ENCODE measurements at places on chromosomes 1 and 21.
A peak's percentile ranks its signal among the peaks of the same experiment; 100 is the strongest.

GRCh38 chr21:18340387-18340942 lies 63.1 kb downstream of the TMPRSS15 start:
- H3K27ac ChIP-seq = no peak overlapping the region
- H3K36me3 ChIP-seq = no peaks in the 10 kb centered on the region
- H3K4me3 ChIP-seq = no peak overlapping the region
- H3K4me1 ChIP-seq = no peaks in the 10 kb centered on the region
- no peak for DNase-seq
- H3K27me3 ChIP-seq = no peaks in the 10 kb centered on the region

- no peak for DNase-seq
- H3K4me3 ChIP-seq = no peak overlapping the region
- H3K27ac ChIP-seq = no peak overlapping the region
- no peaks in the 10 kb centered on the region for H3K36me3 ChIP-seq
- no peaks in the 10 kb centered on the region for H3K27me3 ChIP-seq
Measured at GRCh38 chr1:104706631-104707147, 957.0 kb downstream of the AMY1C start.

DNA sequence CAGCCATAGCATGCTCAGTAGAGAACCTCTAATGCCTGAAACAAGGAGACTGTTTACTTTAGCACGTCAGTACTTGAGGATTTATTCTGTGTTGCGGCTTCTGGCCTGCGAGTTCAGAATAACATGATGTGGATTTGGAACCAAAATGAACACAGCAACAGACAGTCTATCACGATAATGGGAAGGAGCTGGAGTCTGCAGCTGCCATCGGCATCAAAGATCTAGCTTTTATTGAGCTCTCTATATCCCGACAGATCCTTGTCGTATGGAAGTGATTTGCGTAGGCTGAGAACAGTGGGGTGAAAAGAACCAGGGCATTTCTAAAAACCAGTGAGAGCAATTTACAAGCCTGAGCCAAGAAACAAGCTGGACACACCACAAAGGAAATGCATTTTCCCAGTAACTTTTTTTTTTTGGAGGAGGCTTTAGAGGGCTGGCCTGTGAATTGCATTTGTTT lies 294.2 kb downstream of the KIF26B start:
- peaks cover 3% of the 10 kb centered on the region for H3K4me1 ChIP-seq
- H3K27ac ChIP-seq = no peak overlapping the region
- no peaks in the 10 kb centered on the region for H3K27me3 ChIP-seq
- no peak overlapping the region for H3K4me3 ChIP-seq
- H3K36me3 ChIP-seq = no peaks in the 10 kb centered on the region

DNA sequence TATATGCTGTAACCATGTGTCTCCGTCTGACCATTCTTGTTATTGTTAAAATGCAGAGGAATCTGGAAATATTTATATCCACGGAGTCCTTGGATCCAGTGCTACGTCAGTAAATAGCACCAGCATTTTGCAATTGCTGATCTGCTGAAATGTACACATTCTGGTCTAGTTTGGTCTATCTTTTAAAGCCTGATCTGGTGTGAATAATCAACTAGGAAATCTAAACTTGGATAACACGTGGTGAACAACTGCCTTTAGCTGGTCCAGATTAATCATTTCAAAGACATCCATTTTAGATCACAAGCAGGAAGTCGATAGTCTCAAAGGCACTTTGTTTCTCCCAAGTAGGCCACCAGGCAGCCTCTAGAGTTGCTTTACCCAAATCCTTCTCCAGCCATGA lies 32.6 kb downstream of the PDPN start:
- H3K27me3 ChIP-seq = no peaks in the 10 kb centered on the region
- H3K36me3 ChIP-seq = no peaks in the 10 kb centered on the region
- H3K4me1 ChIP-seq = no peaks in the 10 kb centered on the region
- no peak overlapping the region for H3K4me3 ChIP-seq

DNA sequence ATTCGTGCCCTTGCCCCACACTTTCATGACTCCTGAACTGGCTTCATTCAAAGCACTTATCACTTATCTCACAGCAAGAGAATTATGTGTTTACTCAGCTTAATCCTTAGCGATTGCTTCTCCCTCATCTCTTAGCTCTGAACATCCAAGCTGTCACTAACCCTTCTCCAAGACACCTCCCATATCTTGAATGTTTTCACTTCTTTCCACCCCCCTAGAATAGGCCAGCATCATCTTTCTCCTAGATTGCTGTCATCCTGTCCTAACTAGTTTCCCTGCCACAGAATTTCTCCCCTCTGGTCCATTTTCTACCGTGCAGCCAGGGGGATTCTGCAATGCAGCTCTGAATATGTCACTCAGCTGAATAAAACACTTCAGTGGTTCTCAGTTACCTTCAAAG lies 68.6 kb upstream of the SPATA6 start:
- H3K27ac ChIP-seq = no peak overlapping the region
- DNase-seq = no peak
- no peaks in the 10 kb centered on the region for H3K36me3 ChIP-seq
- H3K27me3 ChIP-seq = no peaks in the 10 kb centered on the region
- H3K4me1 ChIP-seq = no peaks in the 10 kb centered on the region

GRCh38 chr1:202291961-202292712 lies 49.6 kb downstream of the UBE2T start:
- no peak for DNase-seq
- no peaks in the 10 kb centered on the region for H3K4me1 ChIP-seq
- H3K36me3 ChIP-seq = no peaks in the 10 kb centered on the region
- no peak overlapping the region for H3K4me3 ChIP-seq

DNA sequence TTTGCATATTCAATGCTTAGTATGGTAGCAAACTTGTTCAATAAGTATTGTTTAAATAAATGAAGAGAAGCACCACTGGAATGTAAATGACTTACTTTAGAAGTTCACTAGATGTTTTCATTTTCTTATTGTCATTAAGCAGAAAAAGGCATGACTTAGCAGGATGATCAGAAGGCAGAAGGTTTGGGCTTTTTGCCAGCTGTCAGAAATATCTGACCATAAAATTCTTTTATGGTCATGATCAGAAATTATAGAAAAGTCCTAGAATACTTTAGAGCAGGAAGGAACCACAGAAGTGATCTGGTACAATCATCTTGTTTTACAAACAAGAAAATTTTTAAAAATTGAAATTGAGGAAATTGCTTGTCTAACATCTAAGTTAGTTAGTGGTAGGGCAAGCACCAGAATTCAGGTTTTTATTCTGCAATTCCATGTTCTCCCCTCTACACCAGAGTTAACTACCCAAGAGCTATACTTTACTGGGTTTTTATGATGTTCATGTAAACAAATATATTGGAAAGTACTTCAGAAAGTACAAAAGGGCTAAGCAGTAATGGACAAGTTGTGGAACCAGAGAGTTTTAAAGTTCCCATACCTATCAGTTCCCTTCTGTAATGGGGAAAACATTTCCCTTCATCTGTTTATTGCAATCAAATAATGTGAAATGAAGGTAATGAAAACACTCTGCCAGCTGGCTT lies 10.1 kb downstream of the FMO5 start:
- H3K27me3 ChIP-seq = no peaks in the 10 kb centered on the region
- H3K4me1 ChIP-seq = no peaks in the 10 kb centered on the region
- H3K27ac ChIP-seq = no peak overlapping the region
- H3K4me3 ChIP-seq = no peak overlapping the region
- no peak for DNase-seq
- no peaks in the 10 kb centered on the region for H3K36me3 ChIP-seq

- DNase-seq = no peak
- peaks cover 21% of the 10 kb centered on the region for H3K36me3 ChIP-seq
- no peaks in the 10 kb centered on the region for H3K27me3 ChIP-seq
- no peak overlapping the region for H3K4me3 ChIP-seq
Measured at GRCh38 chr1:231348442-231348841, 10.3 kb downstream of the SPRTN start.

DNA sequence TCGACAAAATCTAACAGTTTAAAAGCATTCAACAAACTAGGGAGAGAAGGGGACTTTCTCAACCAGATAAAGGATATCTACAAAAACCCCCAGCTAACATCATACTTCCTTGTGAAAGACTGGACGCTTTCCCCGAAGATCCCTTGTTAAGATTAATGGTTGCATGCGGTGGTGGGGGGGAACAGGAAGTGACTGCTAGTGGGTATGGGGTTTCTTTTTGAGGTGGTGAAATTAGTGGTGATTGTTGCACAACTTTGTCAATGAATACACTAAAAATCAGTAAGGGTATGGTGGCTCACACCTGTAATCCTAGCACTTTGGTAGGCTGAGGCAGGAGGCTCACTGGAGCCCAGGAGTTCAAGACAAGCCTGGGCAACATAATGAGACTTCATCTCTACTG lies 26.9 kb upstream of the EYA3 start:
- H3K27me3 ChIP-seq = no peaks in the 10 kb centered on the region
- H3K4me3 ChIP-seq = no peak overlapping the region
- H3K27ac ChIP-seq = no peak overlapping the region
- H3K36me3 ChIP-seq = no peaks in the 10 kb centered on the region
- DNase-seq = no peak
- no peaks in the 10 kb centered on the region for H3K4me1 ChIP-seq

- no peak for DNase-seq
- no peak overlapping the region for H3K4me3 ChIP-seq
- no peaks in the 10 kb centered on the region for H3K27me3 ChIP-seq
- peaks cover 37% of the 10 kb centered on the region for H3K4me1 ChIP-seq
Measured at GRCh38 chr1:43253173-43253572, 16.6 kb upstream of the TMEM125 start.

GRCh38 chr1:147769106-147769505 lies 8.7 kb upstream of the GJA5 start:
- no peaks in the 10 kb centered on the region for H3K36me3 ChIP-seq
- no peak overlapping the region for H3K27ac ChIP-seq
- DNase-seq = no peak

GRCh38 chr1:199862047-199862446 lies 165.5 kb upstream of the NR5A2 start:
- DNase-seq = no peak
- H3K4me3 ChIP-seq = no peak overlapping the region
- H3K27me3 ChIP-seq = no peaks in the 10 kb centered on the region
- no peak overlapping the region for H3K27ac ChIP-seq
- H3K36me3 ChIP-seq = no peaks in the 10 kb centered on the region
- no peaks in the 10 kb centered on the region for H3K4me1 ChIP-seq

GRCh38 chr1:167090314-167090942 lies at the start of gene GPA33:
Gene GPA33 (minus strand): TSS chr1:167090377. CDS start chr1:167090287, 90 bp downstream.
- no peaks in the 10 kb centered on the region for H3K36me3 ChIP-seq
- no peaks in the 10 kb centered on the region for H3K27me3 ChIP-seq
- no peak within 1 kb of the TSS for H3K27ac ChIP-seq
- H3K4me3 ChIP-seq = no peak within 1 kb of the TSS
- DNase-seq = no peak
- H3K4me1 ChIP-seq = no peaks in the 10 kb centered on the region

DNA sequence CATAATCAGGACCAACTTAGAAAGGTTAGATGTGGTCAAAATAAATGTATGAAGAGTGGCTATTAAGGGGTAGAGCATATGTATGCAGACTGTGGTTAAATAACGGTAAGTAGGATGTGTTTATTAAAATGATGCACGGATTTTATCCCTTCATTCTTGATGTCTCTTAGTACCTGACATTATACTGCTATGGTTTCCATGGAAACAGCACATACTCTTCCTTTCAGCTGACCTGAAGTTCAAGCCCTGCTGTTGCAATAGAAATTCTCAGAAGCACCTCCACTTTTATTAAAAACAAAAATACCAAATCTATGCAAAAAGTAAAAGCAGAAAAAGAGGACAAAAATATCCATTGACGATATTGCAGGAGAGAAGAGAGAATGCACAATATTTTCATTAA lies 381.4 kb downstream of the RWDD3 start:
- no peaks in the 10 kb centered on the region for H3K36me3 ChIP-seq
- no peak for DNase-seq
- H3K27ac ChIP-seq = no peak overlapping the region
- no peaks in the 10 kb centered on the region for H3K27me3 ChIP-seq

- peak; percentile 18 for DNase-seq
- H3K27ac ChIP-seq = peak overlapping the region; percentile 14
- H3K36me3 ChIP-seq = no peaks in the 10 kb centered on the region
Measured at GRCh38 chr1:27137544-27138075, 17.3 kb downstream of the SLC9A1 start.

GRCh38 chr21:40667967-40668366 lies 179.0 kb downstream of the DSCAM start:
- no peaks in the 10 kb centered on the region for H3K4me1 ChIP-seq
- H3K27ac ChIP-seq = no peak overlapping the region
- no peak for DNase-seq
- no peaks in the 10 kb centered on the region for H3K27me3 ChIP-seq
- no peak overlapping the region for H3K4me3 ChIP-seq

DNA sequence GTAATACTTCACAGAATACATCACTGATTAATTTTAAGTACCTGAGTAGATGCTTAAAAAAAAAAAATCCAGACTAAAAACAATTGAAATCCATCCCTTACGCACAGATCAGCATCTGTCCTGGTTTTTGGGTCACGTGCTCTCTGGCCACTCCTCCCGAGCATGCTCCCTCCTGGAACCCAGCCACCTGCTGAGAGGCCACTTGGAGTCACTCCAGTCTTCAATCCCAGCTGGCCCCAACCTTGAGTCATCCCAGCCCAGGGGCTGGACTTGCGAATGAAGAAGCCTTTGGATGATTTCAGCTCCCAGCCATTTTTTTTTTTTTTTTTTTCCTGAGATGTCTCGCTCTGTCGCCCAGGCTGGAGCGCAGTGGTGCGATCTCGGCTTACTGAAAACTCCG lies 8.9 kb downstream of the MAP1LC3C start:
- H3K4me3 ChIP-seq = no peak overlapping the region
- H3K4me1 ChIP-seq = no peaks in the 10 kb centered on the region
- no peaks in the 10 kb centered on the region for H3K27me3 ChIP-seq
- H3K36me3 ChIP-seq = no peaks in the 10 kb centered on the region
- DNase-seq = peak; percentile 82
- no peak overlapping the region for H3K27ac ChIP-seq

DNA sequence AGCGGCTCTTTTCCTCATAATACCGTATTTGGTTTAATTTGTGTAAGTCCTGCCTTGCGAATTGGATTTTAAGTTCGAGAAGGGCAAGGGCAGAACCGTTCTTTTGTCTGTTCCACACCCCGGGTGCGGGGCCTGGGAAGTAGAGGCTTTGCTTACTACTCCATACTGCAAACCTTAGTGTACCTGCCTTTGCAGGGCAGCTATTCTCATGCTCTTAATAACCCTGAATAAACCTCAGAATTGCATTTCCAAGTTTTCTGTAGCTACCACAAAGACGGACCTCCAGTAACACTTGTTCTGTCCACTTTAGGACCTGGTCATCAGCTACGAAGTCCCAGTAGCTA lies 657 bp upstream of the HNRNPU start:
- peaks cover 17% of the 10 kb centered on the region for H3K4me1 ChIP-seq
- peak overlapping the region; percentile 69 for H3K4me3 ChIP-seq
- peak overlapping the region; percentile 97 for H3K27ac ChIP-seq
- DNase-seq = peak; percentile 37

GRCh38 chr1:248807067-248807737 lies 18.5 kb downstream of the SH3BP5L start:
- peaks cover 6% of the 10 kb centered on the region for H3K4me1 ChIP-seq
- H3K4me3 ChIP-seq = no peak overlapping the region
- peaks cover 7% of the 10 kb centered on the region for H3K36me3 ChIP-seq
- DNase-seq = peak; percentile 53
- H3K27me3 ChIP-seq = no peaks in the 10 kb centered on the region

- no peaks in the 10 kb centered on the region for H3K27me3 ChIP-seq
- no peaks in the 10 kb centered on the region for H3K4me1 ChIP-seq
- H3K27ac ChIP-seq = no peak overlapping the region
- no peaks in the 10 kb centered on the region for H3K36me3 ChIP-seq
Measured at GRCh38 chr1:71656902-71657301, 576.1 kb upstream of the ZRANB2 start.

All from thyroid gland (tissue), 4 donors.